Renal pelvis (tissue), 12 donors: ENCODE measurements at places on chromosomes 1 and 21. TPM values are rescaled to one million over a fixed set of nuclear protein-coding genes. Genes with fewer than 3 reads are reported as not detected.

CLDN8 gene
- polyA plus RNA-seq = 56.5 TPM

AADACL3 gene
- not detected for polyA plus RNA-seq

SLC22A15 gene
- 5.8 TPM for polyA plus RNA-seq

LCE6A gene
- polyA plus RNA-seq = not detected

KCNJ9 gene
- 0.15 TPM for polyA plus RNA-seq

GFI1 gene
- 0.19 TPM for polyA plus RNA-seq

MIXL1 gene
- 0.16 TPM for polyA plus RNA-seq

GBP6 gene
- polyA plus RNA-seq = 0.07 TPM

MAP3K21 gene
- 22.5 TPM for polyA plus RNA-seq

CR1L gene
- polyA plus RNA-seq = 2.2 TPM

TSTD1 gene
- polyA plus RNA-seq = 67.7 TPM

PLPPR4 gene
- polyA plus RNA-seq = 1.6 TPM

DENND2C gene
- 3.3 TPM for polyA plus RNA-seq

GBP7 gene
- polyA plus RNA-seq = 0.20 TPM

C1orf141 gene
- polyA plus RNA-seq = not detected

ROR1 gene
- 31.2 TPM for polyA plus RNA-seq

SLC44A5 gene
- polyA plus RNA-seq = 19.9 TPM

ZC3H12A gene
- polyA plus RNA-seq = 2.9 TPM

PRCC gene
- 113 TPM for polyA plus RNA-seq

PROK1 gene
- polyA plus RNA-seq = not detected

FCRL2 gene
- polyA plus RNA-seq = not detected

CD247 gene
- polyA plus RNA-seq = 0.31 TPM

ERVH48-1 gene
- 0.92 TPM for polyA plus RNA-seq

C1orf115 gene
- polyA plus RNA-seq = 25.6 TPM

SYCP1 gene
- polyA plus RNA-seq = not detected

MLLT11 gene
- 23.9 TPM for polyA plus RNA-seq
